Hematopoietic multipotent progenitor cell treated with erythropoietin and hydrocortisone succinate and interleukin-3 and kit ligand, for 17 days (in vitro differentiated cells): ENCODE measurements at places on chromosomes 6 and 20.

DNA sequence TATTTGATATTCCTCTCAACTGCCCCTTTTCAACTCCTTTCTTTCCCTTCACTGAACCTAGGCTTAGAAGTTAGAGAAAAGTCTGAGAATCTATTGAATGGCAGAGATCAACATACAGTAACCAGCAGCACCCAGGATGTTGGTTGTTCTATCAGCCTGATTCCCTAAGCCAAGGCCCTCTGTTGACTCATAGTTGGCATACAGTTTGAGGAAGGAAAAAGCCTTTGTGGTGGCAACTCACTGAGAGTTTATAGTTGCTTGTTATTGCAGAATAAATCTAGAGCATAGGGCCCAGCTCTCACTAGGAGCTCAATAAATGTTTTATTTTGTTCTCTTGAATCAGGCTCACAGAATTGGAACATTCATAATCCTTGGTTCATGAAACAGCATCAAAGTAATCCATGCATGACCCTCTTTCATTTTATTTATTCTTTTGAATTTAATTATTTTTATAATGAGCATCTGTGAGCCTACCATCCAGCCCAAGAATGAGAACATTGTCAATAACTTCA, 119.1 kb upstream of the ADGRF1 start:
- DNase-seq, result no peak

DNA sequence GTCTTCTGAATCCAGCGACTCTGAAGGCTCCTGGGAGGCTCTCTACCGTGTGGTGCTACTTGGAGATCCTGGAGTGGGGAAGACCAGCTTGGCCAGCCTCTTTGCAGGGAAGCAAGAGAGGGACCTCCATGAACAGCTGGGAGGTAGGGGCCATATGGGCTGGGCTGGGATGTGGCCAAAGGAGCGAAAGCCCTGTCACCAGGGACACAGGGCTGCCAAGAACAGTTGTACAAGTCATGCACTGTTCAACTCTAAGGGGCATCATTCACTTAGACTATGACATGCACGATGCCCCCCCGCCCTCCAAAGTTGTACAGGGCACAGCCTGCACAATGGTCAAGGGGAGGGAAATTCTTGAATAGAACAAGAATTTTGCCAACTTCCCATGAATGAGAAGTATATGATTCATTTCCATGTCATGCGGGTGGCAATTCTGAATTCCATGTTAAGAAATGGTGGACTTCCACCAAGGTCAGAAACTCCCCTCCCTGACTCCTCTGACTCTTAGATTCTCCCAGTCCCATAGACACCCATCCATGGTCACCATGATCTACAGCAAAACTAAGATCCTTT, 1.6 kb downstream of the REM1 start:
- DNase-seq, result no peak

DNA sequence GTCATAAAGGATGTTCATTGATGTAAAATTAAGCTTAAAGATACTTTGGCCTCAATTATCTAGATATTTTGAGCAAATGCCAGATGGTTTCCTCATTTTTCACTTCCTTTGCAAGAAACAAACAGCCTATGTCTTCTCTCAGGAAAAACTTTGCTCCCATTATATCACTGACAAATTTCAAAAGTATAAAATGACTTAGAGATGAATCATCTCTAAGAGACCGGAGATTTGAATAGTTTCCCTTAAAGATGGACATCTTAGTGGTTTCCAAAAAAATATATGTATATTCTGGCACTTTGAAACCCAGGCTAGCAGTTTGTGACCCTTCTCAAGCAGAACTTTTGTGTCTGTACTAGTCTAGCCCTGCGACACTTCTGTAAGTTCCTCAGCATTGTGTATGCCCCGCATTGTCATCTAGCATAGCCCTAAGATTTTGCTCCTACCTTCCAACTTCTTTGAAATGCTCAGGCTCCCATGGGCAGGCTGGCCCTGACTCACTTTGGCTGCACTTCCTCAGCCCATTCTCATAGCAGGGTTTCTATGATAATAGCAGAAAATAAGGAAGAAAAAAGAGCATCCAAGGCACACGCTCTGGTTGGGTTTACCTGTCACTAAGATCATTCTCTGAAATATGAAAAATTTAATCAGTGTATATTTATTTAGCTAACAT, 25.7 kb upstream of the POU3F2 start:
- no peak for DNase-seq

DNA sequence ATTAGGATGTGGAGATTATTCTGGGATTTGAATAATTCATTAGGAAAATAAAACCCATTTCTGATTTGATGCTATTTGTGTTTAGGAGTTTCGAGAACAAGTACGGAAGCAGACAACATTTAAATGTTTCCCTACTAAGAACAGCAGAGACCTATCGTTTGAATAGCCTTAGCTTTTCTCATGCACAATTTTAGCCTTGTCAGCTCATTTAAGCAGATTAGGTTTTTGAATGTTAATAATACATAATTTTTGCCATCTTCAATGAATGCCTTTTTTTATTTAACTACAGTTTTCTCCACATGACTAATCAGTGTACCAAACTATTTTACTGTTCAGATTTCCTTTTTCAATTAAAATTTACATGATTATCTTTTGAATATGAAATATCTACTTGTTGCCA, 592.0 kb downstream of the BCKDHB start:
- no peak for DNase-seq
